ENCODE measurements at places on chromosomes 6 and 20.
A peak's percentile ranks its signal among the peaks of the same experiment; 100 is the strongest.

DNA sequence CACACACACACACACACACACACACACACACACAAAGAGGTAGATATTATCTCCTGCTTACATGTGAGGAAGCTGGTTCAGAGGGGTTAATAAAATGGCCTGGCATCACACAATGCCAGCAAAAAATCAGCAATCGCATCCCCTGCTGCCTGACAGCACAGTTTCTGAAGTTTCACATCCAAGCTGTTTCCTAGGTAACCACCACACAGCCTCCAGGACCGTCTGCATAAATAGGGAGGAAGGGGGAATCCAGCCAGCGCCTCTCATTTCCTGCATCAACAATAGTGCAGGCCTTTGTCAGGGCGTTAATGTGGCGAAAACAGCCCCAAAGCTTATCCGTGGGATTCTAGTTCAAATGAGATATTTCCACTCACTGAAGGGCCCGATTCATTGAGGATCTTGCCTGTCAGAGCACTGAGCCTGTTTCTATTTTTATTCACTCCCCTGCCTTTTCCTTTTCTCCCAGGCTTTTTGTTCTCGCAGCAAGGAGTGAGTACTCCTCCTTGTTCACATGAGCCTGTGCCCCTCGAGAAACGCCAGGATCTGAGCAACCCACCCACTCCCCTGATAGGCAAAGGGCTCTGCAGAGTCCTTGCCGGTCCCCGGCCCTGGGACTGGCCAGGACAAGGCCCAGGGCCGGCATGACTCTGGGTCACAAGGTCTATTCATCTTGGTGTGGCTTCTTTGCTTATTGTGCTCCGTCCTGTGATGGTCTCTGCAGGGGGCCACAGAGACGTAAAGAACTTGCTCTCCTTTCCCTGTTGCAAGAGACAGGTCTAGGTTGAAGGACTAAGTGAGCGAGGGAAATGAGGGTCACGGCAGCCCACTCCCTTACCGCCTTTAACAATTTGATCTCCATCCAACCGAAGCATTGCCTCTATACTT, 32.7 kb downstream of the TUBB2B start:
- no peaks in the 10 kb centered on the region for H3K4me1 ChIP-seq
- no peaks in the 10 kb centered on the region for H3K36me3 ChIP-seq
- H3K27ac ChIP-seq: no peak overlapping the region
- no peak for DNase-seq

DNA sequence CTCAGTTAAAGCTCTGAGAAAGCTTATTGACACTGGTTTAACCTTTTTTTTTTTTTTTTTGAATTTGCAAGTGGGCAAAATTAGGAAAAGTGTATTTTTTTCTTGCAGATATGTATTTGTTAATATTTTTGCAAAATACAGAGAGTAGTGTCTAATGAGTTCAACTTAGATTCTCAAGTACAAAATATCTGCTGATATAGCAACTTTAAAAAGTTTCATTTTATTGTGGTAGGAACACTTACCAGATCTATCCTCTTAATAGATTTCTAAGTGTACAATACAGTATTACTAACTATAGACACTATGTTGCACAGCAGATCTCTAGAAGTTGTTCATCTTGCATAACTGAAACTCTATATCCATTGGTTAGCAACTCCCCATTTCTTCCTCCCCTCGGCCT, 30.9 kb upstream of the HDDC2 start:
- peaks cover 4% of the 10 kb centered on the region for H3K27me3 ChIP-seq
- H3K36me3 ChIP-seq: no peaks in the 10 kb centered on the region
- H3K4me3 ChIP-seq: no peak overlapping the region
- no peak for DNase-seq
- H3K27ac ChIP-seq: no peak overlapping the region
- no peaks in the 10 kb centered on the region for H3K4me1 ChIP-seq

DNA sequence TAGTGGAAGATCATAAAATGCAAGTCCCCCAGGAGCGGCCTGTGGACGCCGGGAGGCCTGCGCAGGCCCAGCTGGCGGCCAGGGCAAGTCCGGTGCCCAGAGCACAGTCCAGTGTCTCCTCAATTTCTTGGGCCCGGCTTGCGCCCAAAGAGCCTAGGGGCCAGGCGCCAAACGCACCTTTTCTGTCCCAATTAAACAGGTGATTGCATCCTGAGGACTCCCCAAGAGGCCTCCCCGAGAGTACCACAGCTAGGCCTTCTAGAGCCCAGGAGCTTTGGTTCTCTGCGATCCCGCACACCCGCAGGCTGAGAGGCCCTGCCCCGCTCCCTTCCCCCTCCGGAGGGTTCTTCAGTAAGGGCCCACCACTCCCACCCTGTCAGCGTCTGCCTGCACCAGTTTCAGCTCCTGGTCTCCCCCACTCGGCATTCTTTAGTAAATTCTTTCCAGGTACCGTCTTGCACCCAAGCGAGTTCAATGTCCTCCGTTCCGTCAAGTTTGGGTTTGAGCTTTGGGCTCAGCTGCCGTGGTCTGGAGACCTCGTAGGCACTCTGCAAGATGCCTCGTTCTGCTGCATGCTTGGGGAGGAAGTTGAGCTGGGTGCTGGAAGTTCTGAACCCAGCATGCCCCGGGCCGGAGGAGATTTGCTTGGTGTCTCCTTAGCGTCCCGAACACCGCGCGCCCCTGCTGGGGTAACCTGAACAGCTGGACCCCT, 3.9 kb upstream of the NKX2-2 start:
- DNase-seq: no peak
- H3K4me3 ChIP-seq: no peak overlapping the region
- peaks cover 69% of the 10 kb centered on the region for H3K4me1 ChIP-seq
- H3K27me3 ChIP-seq: peaks cover 85% of the 10 kb centered on the region

- DNase-seq: peak; percentile 9
- no peaks in the 10 kb centered on the region for H3K27me3 ChIP-seq
- peaks cover 3% of the 10 kb centered on the region for H3K4me1 ChIP-seq
- no peak overlapping the region for H3K27ac ChIP-seq
- no peak overlapping the region for H3K4me3 ChIP-seq
These were observed 24.1 kb downstream of the HLA-B start for GRCh38 chr6:31332637-31333602.

DNA sequence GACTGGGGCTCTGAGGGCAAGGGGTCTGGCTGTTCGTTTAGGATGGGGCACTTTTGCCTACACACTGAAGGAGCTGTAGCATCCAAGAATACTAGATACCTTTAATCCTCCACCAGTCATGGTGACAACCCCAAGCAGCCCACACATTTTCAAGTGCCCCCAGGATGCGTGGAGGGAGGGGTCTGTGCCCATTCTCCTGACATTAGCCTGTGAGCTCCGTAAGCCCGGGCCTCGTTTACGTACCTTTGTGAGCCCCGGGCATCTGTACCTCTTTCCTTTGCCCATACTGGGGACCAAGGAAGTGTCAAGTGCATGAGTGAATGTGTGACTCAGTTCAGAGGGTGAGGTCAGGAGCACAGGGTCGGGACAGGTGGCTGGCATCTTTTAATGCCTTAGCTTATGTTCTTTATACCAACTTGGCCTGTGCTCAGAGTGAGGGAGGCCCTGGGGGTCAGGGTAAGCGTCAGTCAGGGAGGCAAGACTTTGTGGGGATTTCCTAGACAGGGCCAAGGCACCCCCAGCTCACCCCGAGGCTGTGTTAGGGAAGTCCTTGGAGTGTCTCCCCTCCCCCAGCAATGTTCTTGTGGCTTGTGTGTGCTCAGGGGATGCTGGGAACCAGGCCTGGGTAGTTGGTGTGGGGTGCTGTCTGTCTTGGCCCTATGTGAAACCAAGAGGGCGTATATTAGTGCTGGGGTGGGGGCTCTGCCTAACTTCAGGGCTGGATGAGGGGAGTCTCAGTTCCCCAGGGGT, 12.9 kb downstream of the VEGFA start:
- no peaks in the 10 kb centered on the region for H3K4me1 ChIP-seq
- H3K4me3 ChIP-seq: no peak overlapping the region
- H3K36me3 ChIP-seq: no peaks in the 10 kb centered on the region
- H3K27me3 ChIP-seq: no peaks in the 10 kb centered on the region

DNA sequence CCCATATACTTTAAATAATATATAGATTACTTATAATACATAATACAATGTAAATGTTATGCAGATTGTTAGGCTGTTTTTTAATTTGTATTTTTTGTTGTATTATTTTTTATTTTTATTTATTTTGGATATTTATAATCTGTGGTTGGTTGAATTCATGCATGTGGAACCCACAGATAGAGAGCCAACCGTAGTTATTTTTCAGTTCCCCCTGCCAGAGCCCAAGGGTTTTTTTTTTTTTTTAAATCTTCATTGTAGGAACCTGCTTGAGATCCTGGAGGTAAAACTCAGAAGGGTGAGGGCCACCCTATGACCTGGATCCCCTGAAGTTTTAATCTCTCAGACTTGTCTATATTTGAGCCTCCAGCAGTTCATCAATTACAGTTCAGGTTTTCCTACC, 133.2 kb downstream of the B3GAT2 start:
- H3K4me3 ChIP-seq: no peak overlapping the region
- no peak overlapping the region for H3K27ac ChIP-seq
- no peak for DNase-seq
- H3K36me3 ChIP-seq: peaks cover 9% of the 10 kb centered on the region
- H3K27me3 ChIP-seq: no peaks in the 10 kb centered on the region

DNA sequence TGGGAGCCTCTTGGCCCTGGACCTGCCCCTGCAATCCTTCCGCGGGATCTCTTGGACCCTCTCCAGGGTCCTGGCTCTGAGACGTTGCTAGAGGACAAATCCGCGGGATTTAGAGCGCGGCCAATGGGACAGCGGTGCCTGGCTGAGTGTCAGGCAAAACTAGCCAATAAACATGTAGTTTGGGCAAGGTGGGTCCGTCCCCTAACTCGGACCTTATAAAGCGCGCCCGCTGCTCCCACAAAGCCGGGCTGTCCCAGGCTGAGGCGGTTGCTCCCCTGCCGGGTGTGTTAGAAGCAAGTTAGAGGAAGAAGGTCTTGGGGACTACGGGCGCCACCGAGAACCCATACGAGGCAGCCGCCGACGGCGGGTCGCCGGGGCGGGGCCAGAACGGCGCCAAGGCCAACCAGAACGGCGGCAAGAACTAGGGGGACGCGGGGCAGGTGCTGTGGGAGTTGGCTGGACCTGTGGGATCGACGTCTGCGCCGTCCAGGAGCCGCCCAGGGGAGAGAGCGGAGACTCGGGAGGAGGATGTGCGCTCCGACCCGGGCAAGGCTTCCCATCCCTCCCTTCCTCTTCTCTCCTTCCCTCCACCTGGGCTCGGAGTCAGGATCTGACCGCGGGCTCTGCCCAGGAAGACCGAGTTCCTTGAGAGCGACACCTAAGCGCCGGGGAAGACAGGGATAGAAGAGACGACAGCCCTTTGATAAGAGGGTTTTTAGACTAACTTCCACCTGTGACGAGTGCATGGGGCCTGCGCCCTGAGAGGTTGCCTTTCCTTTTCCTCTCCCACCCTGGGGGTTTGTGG, 6.5 kb upstream of the TMEM14A start:
- peak overlapping the region; percentile 60 for H3K4me3 ChIP-seq
- peak; percentile 26 for DNase-seq
- peaks cover 6% of the 10 kb centered on the region for H3K27me3 ChIP-seq
- no peak overlapping the region for H3K27ac ChIP-seq

- H3K27me3 ChIP-seq: no peaks in the 10 kb centered on the region
- H3K27ac ChIP-seq: no peak overlapping the region
- H3K4me3 ChIP-seq: no peak overlapping the region
- H3K4me1 ChIP-seq: no peaks in the 10 kb centered on the region
These were observed 17.8 kb upstream of the RFX6 start for GRCh38 chr6:116859264-116859663.

DNA sequence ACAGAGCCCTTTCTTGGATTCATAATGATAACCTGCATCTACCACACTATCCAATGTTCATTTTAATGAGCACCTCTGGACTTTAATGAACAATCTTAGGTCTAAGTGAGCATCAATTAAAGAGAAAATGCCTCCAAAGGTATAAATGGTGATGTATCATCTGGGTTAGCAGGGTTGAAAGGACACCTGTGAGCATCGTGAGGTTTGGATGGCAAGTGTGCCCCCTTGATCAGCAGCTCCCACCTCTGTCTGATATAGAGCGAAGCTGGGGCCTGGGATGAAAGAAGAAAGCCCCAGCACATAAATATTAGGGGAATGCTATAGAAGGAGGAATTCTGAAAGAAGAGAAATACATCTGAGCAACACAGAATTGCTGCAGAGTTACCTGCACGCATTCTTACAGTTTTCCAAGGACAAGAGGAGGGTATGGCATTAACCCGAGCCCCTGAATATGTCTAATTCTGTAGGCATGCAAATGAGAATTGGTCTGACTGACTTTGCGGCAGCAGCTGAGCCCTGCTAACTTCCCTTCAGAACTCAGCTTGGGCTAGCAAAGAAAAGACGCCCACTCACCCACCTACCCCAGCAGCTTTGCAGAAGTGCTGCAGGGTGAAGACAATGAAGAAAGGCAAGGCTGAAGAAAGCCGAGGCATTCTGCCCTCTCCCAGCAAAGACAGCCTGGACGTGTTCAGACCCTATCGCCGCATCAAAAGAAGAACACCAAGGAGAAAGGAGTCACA, 136.2 kb downstream of the GMPR start:
- peaks cover 2% of the 10 kb centered on the region for H3K36me3 ChIP-seq
- H3K4me3 ChIP-seq: no peak overlapping the region
- no peak for DNase-seq

GRCh38 chr6:79246891-79247290, 12.4 kb upstream of the HMGN3 start:
- no peak overlapping the region for H3K27ac ChIP-seq
- no peaks in the 10 kb centered on the region for H3K36me3 ChIP-seq
- no peak overlapping the region for H3K4me3 ChIP-seq
- no peaks in the 10 kb centered on the region for H3K4me1 ChIP-seq
- DNase-seq: no peak

GRCh38 chr20:1491281-1491840, at the start of gene SIRPB2:
Gene SIRPB2 (minus strand): TSS chr20:1491420. CDS start chr20:1491359, 61 bp downstream.
- H3K27me3 ChIP-seq: no peaks in the 10 kb centered on the region
- H3K27ac ChIP-seq: no peak within 1 kb of the TSS
- DNase-seq: no peak
- peak within 1 kb of the TSS; percentile 33 for H3K4me3 ChIP-seq
- H3K4me1 ChIP-seq: no peaks in the 10 kb centered on the region
- no peaks in the 10 kb centered on the region for H3K36me3 ChIP-seq

DNA sequence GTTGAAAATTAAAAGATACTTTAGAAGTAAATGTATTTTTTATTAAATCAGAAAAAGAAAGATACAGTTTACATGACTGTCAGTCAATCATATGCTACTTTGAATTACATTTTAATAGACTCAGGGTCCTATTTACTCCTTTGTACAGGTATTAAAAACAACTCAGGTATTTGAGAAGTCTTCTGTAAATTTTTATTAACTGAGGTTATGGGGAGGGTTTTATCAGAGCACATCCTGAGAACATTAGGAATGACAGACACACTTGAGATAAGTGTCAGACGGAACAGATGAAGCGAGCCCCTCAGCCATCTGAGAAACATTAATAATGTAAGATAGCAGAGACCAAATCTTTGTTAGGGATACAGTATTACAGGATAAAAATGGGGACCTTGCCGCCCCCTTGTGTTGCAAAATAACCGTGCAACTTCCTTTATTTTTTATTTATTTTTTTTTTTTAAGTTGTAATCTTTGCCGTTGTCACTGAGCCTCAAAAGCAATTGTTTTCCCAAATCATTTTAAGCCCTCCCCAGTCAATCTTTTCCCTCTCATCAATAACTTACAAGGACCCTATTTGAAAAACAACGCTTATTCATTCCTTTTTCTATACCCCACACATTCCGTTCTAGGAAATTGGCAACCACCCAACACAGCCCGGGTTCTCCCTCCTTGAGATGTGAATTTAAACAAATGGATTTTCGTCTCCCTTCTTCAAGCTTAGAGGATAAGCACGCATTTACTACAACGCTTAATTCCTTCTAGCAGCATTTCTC, 126.7 kb downstream of the BCAS1 start:
- H3K4me1 ChIP-seq: peaks cover 19% of the 10 kb centered on the region
- no peak overlapping the region for H3K4me3 ChIP-seq
- no peaks in the 10 kb centered on the region for H3K27me3 ChIP-seq
- no peaks in the 10 kb centered on the region for H3K36me3 ChIP-seq

- H3K4me3 ChIP-seq: peak overlapping the region; percentile 87
- H3K27ac ChIP-seq: peak overlapping the region; percentile 62
- DNase-seq: no peak
- H3K36me3 ChIP-seq: peaks cover 13% of the 10 kb centered on the region
- H3K27me3 ChIP-seq: no peaks in the 10 kb centered on the region
- peaks cover 19% of the 10 kb centered on the region for H3K4me1 ChIP-seq
These were observed 739 bp downstream of the GSS start for GRCh38 chr20:34954904-34955230.
